ENCODE measurements at places on chromosomes 2 and 18.

GRCh38 chr2:39491653-39492052, 54.6 kb upstream of the MAP4K3 start:
- no peak for DNase-seq

DNA sequence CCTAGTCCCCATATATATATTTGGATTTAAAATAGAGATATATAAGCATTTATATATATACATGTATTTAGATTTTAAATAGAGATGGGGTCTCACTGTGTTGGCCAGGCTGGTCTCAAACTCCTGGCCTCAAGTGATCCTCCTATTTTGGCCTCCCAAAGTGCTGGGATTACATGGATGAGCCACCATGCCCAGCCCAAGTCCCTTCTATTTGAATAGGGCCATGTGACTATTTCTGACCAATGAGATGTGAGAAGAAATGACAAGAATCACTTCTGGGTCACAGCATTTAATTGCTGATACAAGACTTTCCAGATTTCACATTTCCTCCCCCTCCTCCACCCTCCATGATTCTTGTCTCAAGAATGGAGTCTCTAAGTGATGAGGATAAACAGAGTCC, 6.4 kb upstream of the RBM43 start:
- no peak for DNase-seq

DNA sequence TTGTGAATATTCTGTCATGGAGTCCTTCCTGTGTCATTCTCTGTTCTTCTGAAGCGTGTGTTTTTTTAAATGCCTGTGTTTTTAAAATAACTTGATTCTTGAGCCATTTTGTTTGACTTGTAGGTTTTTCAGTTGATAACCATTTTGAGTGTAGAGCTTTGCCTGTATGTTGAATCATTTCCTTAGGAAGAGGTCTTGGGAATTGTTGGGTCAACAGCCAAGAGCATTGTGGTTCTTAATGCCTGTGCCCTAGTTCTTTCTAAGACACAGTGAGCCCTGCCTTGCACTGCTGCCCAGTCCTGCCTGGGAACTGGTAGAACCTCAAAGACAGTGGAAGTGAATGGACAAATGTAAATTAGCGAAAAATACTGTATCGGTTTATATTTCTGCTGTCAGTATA, 25.9 kb downstream of the RAB12 start:
- DNase-seq: no peak

DNA sequence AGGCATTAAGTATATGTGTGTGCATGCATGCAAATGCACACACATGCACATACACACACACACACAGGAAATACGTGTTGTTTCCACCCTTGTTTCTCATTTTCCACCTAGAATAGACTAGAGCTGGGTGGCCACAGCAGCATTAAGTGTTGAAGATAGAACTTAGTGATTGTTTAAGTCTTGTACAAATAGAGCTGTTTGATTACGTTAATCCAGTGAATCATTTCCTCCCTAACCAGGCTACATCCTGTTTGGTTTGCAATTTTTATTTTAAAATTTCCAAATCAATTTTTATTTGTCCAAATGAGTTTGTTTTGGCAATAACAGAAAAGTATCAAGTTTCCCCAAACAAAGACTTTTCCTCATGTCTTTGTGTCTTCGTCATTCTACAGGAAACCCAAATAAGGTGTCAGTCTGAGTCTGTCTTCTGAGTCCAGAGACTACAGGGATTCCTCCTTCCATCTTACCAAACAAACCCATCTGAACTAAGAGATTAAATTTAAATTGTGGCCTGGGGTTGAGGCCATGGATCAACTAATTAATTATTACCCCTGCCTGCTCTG, 74.6 kb upstream of the GALNT5 start:
- no peak for DNase-seq

GRCh38 chr2:110674620-110675555, 3.0 kb downstream of the BUB1 start:
- peak; percentile 64 for DNase-seq

GRCh38 chr18:39960550-39960949, 1994.5 kb upstream of the PIK3C3 start:
- no peak for DNase-seq

- DNase-seq: no peak
These were observed 10.2 kb downstream of the TSHZ1 start for GRCh38 chr18:75220551-75221355.

GRCh38 chr2:33907866-33908265, 308.8 kb upstream of the FAM98A start:
- no peak for DNase-seq

DNA sequence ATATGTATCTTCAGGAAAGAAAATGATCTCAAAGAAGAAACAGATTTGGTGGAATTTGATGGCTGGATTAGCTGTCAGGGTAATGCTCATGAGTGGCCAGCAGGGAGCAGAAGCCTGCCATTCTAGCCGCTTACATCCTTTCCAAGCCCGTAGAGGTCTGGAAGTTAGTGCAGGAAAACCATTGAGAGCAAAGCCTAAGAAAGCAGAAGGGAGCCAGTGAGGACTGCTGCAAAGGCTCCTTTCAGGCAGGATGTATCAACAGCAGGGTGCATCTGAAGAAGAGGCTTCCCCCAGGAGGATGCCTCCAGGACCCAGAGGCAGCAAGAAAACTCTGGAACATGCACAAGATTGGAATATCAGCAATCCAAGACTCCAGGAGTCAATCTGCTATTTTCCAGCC, 22.9 kb upstream of the LBH start:
- DNase-seq: no peak

DNA sequence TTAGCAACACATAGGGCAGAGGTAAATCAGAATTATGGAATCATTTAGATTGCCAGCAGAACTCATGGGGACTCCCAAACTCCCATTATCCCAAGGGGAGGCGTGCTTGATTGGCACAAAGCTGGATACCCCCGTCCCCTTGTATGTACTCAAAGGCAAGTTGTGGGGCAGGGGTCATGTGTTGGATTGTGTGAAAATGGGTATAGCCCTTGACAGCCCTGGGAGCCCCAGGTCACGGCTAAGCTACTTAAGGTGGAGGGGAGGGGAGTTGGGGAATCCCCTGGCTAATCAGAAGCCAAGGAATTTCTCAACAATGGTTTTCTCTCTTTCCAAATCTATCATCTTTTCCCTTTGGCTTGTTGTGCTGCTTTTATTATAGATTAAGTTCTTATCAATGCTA, 32.7 kb downstream of the CLIP4 start:
- DNase-seq: no peak

DNA sequence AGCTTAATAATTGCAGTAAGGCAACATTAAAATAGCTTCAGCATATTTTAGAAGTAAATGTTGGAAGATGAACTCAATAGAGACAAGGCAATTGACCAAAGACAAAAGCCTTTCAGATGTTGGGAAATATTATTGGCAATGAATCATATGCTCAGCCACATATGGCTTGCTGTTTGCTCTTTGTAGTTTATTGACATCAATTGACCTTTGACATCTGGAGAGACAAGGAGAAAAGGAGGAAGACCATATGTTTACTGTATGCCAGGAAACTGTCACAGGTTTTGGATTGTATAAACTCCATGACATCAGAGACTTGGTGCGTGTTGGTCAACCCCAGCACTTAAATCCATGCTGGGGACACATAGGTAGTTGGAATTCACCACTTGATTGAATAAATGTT, 60.6 kb upstream of the SLC16A14 start:
- no peak for DNase-seq

- no peak for DNase-seq
These were observed 278.4 kb upstream of the DDX18 start for GRCh38 chr2:117536139-117536538.

DNA sequence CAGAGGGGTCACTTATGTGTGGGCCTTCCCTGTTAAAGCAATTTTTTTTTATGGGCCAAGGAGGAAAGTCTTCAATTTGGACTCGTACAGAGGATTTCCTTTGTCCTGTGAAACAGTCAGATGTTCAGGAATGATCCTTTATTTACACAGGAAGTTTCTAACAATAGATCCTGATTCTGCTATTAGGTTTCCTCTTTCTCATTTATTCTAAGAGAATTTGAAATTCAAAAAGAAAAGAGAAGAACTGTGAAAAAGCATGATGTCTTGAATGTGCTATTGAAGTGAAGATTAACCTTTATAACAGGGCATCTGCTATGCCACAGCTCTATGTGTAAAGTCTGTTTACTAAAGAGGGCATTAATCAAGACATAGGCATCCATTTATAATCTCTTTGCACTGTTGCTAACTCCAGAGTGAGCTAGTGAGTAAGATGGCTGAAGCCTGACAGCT, 105.3 kb upstream of the FAM98A start:
- no peak for DNase-seq

- no peak for DNase-seq
These were observed 1343.0 kb upstream of the SLC39A10 start for GRCh38 chr2:194314042-194314441.

- no peak for DNase-seq
These were observed 184.1 kb upstream of the ACVR2A start for GRCh38 chr2:147660680-147661079.

- peak; percentile 4 for DNase-seq
These were observed 89.5 kb upstream of the STK39 start for GRCh38 chr2:168336786-168337388.

DNA sequence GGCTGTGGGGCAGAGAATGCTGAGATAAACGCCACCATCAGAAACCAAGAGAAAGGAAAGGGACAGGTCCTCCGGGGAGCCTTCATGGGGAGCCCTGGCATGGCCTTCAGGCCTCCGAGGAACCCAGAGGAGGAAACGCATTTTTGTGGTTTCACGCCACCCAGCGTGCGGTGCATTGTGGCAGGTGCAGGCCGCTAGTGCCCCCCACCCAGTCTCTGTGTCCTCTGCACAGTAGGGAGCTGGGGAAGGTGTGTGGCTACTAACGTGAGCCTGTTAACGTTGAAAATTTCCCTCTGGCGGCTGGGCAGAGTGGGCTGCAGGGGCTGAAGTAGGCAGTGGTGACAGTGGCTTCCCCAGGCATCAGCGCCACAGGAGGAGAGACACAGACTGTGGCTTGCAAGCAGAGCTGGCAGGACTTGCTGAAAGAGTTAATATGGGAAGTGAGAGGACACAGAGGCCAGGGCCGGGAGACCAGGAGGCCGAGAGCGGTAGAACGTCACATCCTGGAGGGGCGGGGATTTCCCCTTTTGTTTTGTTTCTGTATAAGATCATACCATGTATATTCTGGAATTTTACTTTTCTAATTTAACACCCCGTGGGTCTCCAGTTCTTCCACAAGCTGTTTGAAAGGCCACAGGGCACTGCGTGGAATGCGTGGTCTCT, 166.9 kb downstream of the GBX2 start:
- DNase-seq: no peak

GRCh38 chr2:68193144-68193543, 35.5 kb downstream of the PNO1 start:
- DNase-seq: no peak

GRCh38 chr18:62729487-62730386, 14.4 kb downstream of the PHLPP1 start:
- no peak for DNase-seq

GRCh38 chr2:151928380-151928779, 100.2 kb upstream of the ARL5A start:
- DNase-seq: no peak

DNA sequence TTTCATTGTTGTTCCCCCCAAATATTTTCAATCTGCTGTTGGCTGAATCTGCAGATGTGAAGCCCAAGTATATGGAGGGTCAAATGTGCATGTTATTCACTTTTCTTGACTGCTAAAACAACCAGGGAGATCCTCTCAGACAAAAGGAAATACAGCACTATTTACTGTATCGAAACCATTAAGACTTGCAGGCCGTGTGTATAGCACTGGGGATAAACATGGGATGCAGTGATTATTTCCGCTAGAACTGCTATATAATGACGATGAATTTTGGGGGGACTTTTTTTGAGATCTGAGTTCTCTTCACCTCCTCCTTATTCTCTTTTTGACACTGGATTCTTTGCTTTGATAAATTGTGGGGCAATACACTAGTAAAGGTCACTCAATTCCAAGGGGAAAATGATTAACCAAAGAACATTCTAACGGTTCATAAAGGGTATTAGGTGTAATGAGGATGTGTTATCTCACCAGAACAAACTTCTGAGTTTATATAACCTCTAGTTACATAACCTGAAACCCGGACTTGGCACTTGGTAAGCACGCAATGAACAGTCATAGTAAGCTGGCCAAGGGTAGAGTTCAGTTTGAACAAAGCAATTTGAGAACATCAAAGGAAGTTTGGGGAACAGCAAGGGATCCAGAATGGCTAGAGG, 3.5 kb upstream of the UGT1A1 start:
- DNase-seq: no peak

GRCh38 chr2:54685263-54685775, 38.1 kb upstream of the EML6 start:
- no peak for DNase-seq

DNA sequence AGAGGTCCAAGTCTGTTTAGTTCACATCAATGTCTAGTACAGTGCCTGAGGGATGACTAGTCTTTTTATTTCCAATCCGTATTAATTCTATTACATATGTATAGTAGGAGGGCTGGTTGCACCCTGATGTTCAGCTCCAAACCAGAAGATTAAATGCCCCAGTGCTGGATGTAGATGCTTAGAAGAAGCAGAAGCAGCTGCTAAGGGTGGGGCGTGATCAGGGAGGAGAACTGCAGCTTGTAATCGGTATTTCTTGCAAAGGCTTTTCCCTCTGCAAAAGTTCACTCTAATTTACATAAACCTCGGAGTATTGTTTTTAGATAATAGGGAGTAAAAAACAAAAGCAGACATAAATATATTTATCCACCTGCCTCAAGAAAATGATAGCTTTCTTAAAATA, 145.3 kb upstream of the ITGA4 start:
- DNase-seq: peak; percentile 34

GRCh38 chr2:173394091-173394974, 39.7 kb downstream of the CDCA7 start:
- DNase-seq: no peak

- DNase-seq: no peak
These were observed 143.7 kb upstream of the CTNNA2 start for GRCh38 chr2:79369127-79369526.

DNA sequence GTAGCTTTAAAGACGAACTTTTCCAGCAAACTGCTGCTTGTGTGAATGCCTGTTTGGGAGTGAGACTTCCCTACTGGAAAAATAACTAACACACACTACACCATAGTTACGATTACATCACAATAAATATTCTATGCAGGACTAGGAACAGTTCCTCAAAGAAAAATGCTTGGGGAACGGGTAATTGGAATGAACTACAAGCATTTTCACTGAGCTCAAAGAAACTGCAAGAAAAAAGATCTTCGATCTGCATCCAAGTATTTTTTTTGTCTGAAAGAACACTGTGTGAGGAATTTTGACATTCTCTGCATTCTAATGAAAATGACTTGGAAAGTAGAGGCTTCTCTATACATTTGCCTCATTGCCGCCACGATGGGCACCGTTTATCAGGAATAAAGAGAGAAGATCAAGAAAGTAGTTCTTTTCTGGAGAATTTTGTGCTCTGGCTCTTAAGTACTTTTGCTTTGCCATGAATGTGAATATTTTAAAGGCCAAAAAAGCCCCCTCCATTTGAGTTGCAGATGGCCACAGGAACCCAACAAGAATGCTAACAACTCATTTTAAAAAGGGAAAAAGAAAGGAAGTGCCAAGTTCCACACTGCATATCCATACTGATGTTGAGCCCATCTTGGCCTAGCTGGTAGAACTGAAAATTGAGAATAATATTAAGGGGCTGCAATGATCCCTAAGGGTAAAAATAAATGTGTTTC, 13.6 kb downstream of the LYPD1 start:
- DNase-seq: no peak
